ENCODE measurements at places on chromosomes 5 and 9.

GRCh38 chr5:145068721-145069120 lies 766.4 kb downstream of the PRELID2 start:
- no peak for DNase-seq

GRCh38 chr5:17720071-17720470 lies 85.8 kb downstream of the TAF11L14 start:
- DNase-seq = no peak

GRCh38 chr9:6034954-6035353 lies 19.5 kb upstream of the RANBP6 start:
- DNase-seq = no peak

GRCh38 chr5:69042500-69042899 lies 51.3 kb upstream of the SLC30A5 start:
- DNase-seq = no peak

- no peak for DNase-seq
Measured at GRCh38 chr9:35618854-35619799, 914 bp upstream of the CD72 start.

GRCh38 chr9:33285502-33285901 lies 4.8 kb upstream of the NFX1 start:
- no peak for DNase-seq

DNA sequence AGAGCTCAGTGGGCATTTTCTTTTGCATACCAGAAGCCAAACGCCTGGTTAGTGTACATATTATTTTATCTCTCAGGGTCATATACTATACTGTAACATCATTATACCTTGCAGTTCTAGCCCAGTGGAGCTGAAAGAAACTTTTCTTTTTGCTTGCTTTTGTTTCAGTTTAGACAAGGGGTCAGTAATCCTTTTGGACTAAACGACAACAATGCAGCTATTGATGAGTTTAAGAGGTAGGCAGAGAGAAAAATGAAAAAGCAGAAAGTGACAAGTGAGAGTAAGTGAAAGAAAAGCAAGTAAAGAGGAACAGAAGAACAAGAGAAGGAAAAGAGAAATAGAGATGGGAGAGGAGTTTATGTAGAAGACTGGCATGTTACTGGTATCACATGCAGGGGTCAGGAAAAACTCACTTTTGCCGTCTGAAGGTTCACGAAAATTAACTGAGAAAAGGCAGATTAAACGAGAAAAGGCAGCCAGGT lies 47.4 kb upstream of the TENT2 start:
- DNase-seq = no peak

All from KG1 (cell line).